Left ventricle myocardium superior (tissue), 1 donor: ENCODE measurements at places on chromosomes 1 and 21. TPM values are rescaled to one million over a fixed set of nuclear protein-coding genes. Genes with fewer than 3 reads are reported as not detected.
A peak's percentile ranks its signal among the peaks of the same experiment; 100 is the strongest.

DNA sequence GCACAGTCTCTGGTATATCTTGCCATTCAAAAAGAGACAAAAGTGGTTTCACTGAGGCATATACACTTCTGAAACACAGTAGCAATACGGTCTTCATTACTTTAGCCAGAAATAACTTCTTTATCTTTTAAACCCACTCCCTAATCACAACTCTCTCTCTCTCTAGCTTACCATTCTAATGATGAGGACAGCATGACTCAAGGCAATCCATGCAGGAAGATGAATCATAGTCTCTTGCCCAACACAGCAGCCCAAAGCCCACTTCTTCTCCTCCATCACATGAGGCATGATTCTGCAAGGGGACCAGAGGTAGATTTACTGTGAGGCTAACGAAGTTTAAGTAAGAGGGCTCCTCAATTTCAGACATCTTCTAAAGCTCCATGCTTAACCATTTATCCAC lies 285.0 kb upstream of the NR5A2 start:
- no peak for DNase-seq

DNA sequence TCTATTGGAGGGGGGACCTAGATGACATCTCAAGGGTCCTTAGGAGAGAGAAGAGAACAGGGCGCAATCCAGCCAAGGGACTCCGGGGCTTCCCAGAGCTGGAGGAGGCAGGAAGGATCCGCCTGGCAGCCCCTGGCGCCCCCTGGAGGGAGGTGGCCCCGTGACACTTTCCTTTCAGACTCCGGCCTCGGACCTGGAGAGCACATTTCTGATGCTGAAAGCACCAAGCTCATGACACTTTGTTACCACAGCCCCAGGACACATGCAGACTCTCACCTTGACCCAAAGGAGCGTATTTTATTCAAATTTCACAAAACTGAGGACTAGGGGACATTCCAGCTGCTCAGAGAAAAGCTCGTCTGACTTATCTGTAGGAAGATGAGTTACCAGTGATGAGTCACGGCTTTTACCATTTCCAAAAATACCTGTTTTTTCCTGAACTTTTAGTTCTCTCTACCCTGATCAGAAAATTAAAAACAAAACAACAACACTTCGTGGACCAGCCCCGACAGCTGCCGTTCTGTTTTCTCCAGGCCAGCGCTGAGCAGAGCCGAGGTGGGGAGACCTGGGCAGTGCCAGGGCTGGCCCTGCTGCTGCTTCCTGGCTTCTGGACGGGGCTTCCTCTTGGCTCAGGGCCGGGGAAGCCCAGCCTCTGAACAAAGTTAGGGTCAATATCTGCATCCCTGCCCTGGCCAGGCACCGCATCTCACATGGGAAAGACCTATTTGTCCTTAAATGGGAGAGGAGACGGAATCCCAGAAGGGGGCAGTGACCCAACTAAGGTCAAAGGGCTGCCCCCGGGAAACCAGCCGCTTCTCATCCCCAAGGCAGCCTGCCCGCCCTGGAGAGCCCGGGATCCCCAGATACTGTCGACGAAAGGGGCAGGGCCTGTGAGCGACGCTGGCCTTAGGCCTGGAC lies 21.6 kb upstream of the POFUT2 start:
- DNase-seq = peak; percentile 84

DNA sequence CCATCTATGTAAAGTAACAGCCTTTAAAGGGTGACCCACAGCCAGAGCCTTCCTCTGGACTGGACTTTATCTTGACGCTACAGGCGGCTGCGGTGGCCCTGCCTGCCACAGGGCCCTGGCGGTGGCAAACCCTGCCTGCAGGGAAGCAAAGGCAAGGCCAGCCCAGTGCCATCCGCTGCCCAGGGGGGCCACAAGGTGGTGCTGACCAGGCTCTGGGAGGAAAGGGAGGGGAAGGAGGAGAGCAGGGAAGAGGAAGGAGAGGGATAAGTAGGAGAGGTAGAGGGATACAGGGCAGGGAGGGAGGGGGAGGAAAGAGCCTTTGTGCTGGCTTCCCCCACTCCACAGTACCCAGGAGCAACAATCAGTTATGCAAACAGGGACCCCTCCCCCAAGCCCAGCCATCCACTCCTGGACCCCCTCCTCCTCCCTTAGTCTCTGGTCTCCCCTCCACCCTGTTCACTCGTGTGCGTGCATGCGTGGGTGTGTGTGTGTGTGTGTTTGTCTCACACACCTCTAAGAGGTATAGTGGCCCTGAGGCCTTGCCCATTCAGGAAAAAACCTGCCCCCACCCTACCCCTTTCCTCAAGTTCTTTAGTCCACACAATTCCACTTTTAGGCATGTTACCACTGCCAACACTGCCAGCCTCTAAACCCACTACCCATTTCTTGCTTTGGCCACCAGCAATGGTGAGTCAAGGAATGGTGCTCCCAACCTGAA lies 30.3 kb downstream of the SSBP3 start:
- peak; percentile 65 for DNase-seq

- no peak for DNase-seq
These were observed 145.4 kb downstream of the SLC45A1 start for GRCh38 chr1:8463144-8463927.

- DNase-seq = no peak
These were observed 1.2 kb downstream of the ATP1B1 start for GRCh38 chr1:169107603-169108208.

- no peak for DNase-seq
These were observed 42.5 kb upstream of the POFUT2 start for GRCh38 chr21:45330075-45330781.

- DNase-seq = peak; percentile 77
These were observed at the start of gene AGRN for GRCh38 chr1:1020000-1020404. AGRN (plus strand) TSS chr1:1020120; CDS start chr1:1020173, 53 bp downstream.

GRCh38 chr21:38293765-38294164 lies 37.0 kb downstream of the KCNJ15 start:
- DNase-seq = peak; percentile 37

- no peak for DNase-seq
These were observed 539.7 kb downstream of the USP25 start for GRCh38 chr21:16269476-16269875.

DNA sequence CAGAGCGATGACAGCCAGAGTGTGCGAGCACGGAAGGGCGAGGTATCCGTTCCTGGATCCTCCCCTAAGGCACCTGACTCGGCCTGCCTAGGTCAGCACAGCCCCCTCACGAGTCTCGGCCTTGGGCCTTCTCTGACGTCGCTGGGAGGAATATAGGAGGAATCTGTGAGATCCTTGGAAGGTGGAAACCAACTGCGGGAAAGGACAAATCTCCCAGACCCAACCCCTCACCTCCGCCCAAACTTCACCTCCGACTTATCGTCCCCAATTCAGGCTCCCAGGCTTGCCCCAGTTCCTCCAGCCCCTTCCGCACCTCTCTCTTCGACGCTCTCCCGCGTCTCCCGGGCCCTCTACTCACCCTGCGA lies 494 bp downstream of the APH1A start:
- DNase-seq = no peak

DNA sequence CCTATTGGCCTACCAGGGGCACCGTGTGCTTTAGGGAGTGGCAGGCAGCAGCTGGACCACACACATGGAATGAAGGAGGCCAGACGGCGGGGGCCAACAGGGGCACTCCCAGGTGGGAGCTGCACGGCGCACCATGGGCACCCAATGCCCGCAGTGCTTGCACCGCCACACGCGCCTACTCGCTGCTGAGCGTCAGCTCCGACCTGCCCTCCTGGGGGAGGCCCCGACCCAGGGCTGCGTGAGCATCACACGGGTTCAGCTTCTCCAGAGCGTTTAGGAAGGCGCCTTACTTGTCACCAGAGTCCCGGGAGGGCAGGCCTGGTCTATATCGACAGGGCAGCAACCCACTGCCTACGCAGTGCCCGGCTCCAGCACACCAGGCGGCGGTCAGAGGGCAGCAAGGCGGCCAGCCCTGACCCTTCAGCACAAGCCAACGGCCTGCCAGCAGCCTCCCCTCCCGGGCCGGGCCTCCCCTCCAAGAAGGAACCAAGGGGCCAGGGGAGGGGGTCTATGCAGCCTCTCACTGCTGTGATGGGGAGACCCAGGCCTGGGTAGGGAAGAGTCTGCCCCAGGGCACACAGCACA lies 64.9 kb downstream of the ARHGEF16 start:
- no peak for DNase-seq

DNA sequence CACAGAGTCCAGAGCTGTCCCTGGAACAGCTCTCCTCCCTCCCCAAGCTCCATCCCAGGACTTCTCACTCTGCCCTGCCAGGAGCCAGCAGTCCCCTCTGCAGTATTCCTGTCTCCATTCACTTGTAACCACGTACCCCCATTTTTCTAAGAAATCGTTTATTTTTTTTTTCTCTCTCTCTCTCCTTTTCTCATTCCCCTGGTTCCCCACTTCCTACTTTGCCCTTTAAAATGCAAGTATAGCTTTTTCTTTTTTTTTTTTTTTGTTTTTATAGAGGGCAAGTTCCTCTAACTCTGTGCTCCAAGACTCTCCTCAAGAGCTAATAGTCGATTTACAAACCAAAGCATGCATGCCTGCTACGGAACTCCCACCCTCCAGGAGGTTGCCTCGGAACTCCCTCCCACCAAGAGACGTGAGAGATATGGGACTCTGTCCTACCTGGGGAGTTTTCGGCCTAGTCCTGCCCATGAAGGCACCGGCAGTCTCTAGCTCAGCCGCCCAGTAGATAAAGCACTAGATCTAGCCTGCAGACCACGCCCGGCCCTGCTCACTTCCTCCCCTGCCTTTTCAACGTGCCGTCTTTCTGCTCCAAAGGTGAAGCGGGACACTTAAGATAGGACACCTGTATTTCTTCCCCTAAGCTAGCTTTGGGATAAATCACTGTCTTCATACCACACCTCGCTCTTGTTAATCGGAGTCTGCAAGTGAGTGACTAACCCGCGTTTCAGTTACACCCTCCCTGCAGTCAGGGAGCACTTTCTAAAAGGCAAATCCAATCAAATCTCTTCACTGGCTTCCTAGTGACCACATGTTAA lies 27.7 kb downstream of the TNFRSF9 start:
- no peak for DNase-seq

GRCh38 chr1:186139701-186140100 lies 235.4 kb downstream of the TPR start:
- DNase-seq = no peak

- no peak for DNase-seq
These were observed 106.5 kb downstream of the PHTF1 start for GRCh38 chr1:113652771-113653170.

DNA sequence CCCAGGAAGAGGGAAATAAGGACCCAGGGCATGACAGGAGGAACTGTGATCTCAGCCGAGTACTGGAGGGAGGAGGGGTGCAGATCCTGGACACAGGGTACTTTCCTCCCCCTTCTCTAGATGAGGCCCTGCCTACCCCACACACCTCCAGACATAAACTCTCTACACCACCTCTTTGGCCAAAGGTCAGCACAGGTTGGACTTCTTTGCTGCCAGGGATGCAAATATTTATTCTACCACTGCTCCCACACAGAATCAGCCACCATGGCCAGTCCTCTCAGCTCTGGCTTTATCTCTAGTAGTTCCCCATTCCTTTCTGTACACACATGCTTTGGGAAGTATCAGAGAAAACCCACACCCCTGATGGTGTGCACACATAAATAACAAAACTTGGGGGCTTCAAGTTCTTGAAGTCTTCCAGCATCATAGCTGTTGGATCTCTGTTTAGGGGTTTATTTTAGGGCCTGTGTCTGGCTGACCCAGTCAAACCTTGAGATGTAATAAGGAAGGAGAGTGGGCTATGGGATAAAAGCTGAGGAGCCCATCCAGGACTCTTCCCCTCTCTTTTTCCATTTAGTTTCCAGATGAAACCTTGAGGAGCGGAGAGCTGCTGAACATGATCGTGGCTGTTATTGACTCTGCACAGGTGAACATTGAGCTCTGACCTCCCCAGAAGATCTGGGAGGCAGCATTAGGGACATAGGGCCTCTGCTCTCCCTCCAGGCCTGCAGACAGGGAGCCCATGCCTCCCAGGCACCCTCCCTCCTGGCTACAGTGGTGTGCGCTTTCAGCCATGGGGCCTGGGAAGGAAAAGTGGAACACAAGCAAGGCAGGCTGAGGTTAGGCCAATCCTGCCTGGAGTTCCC lies 6.7 kb upstream of the SLC27A3 start:
- DNase-seq = no peak

- DNase-seq = peak; percentile 70
These were observed at the start of gene AVPR1B for GRCh38 chr1:206117151-206117948. AVPR1B (minus strand) TSS chr1:206117388; CDS start chr1:206116890, 498 bp downstream.

Gene MEGF6
- total RNA-seq = 11.6 TPM

Gene CRYBG2
- total RNA-seq = not detected

Gene CD1B
- not detected for total RNA-seq

Gene PTGER3
- 3.3 TPM for total RNA-seq

Gene SERINC2
- total RNA-seq = 1.3 TPM

Gene HNRNPCL4
- not detected for total RNA-seq

Gene BARHL2
- not detected for total RNA-seq

Gene CFHR3
- not detected for total RNA-seq

Gene PHF13
- 7.5 TPM for total RNA-seq

Gene MNDA
- 4.9 TPM for total RNA-seq

Gene CYP4A11
- not detected for total RNA-seq
